ENCODE measurements at places on chromosomes 16 and 17. TPM values are rescaled to one million over a fixed set of nuclear protein-coding genes. Genes with fewer than 3 reads are reported as not detected.

The LGALS9B gene
- not detected for total RNA-seq

The CX3CL1 gene
- total RNA-seq, result not detected

The FZD2 gene
- not detected for total RNA-seq

The KCNG4 gene
- total RNA-seq, result not detected

- no peaks in the 10 kb centered on the region for H3K36me3 ChIP-seq
- no peak for DNase-seq
- H3K4me3 ChIP-seq, result no peak overlapping the region
- H3K4me1 ChIP-seq, result peaks cover 68% of the 10 kb centered on the region
These were observed 2.9 kb upstream of the BCL6B start for GRCh38 chr17:7019839-7020519.

DNA sequence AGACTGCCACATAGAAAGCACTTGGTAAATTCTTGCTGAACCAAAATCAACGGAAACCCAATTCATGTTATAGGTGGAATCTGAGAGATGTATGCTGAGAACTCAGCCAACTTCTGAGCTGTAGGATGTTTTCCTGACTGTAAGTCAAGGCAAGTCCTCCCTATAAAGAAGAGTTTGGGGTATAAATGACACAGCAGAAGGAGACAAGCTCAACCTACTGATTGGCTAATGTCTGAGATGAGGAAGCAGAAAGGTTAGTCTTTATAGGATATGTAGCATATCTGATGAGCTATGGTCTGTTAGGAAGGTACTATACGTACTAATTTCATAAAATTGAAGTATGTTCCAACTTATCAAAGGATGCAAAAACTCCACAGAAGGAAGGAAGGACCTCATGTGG lies 99.5 kb downstream of the XYLT1 start:
- H3K27ac ChIP-seq, result peak overlapping the region; percentile 93
- H3K4me3 ChIP-seq, result peak overlapping the region; percentile 83
- H3K27me3 ChIP-seq, result no peaks in the 10 kb centered on the region
- peaks cover 79% of the 10 kb centered on the region for H3K4me1 ChIP-seq
- peaks cover 5% of the 10 kb centered on the region for H3K36me3 ChIP-seq

- peaks cover 6% of the 10 kb centered on the region for H3K36me3 ChIP-seq
- H3K27ac ChIP-seq, result no peak overlapping the region
- no peak overlapping the region for H3K4me3 ChIP-seq
- H3K4me1 ChIP-seq, result no peaks in the 10 kb centered on the region
- no peaks in the 10 kb centered on the region for H3K27me3 ChIP-seq
These were observed 7.8 kb downstream of the NUDT16L1 start for GRCh38 chr16:4700997-4701743.

GRCh38 chr17:49000943-49001342 lies 3.8 kb downstream of the IGF2BP1 start:
- H3K27me3 ChIP-seq, result peaks cover 93% of the 10 kb centered on the region
- no peak for DNase-seq
- no peak overlapping the region for H3K27ac ChIP-seq
- peaks cover 18% of the 10 kb centered on the region for H3K4me1 ChIP-seq
- H3K4me3 ChIP-seq, result no peak overlapping the region

GRCh38 chr17:17078832-17079231 lies 36.6 kb downstream of the MPRIP start:
- no peak overlapping the region for H3K27ac ChIP-seq
- no peaks in the 10 kb centered on the region for H3K27me3 ChIP-seq
- peaks cover 31% of the 10 kb centered on the region for H3K4me1 ChIP-seq
- no peak for DNase-seq
- H3K36me3 ChIP-seq, result no peaks in the 10 kb centered on the region

DNA sequence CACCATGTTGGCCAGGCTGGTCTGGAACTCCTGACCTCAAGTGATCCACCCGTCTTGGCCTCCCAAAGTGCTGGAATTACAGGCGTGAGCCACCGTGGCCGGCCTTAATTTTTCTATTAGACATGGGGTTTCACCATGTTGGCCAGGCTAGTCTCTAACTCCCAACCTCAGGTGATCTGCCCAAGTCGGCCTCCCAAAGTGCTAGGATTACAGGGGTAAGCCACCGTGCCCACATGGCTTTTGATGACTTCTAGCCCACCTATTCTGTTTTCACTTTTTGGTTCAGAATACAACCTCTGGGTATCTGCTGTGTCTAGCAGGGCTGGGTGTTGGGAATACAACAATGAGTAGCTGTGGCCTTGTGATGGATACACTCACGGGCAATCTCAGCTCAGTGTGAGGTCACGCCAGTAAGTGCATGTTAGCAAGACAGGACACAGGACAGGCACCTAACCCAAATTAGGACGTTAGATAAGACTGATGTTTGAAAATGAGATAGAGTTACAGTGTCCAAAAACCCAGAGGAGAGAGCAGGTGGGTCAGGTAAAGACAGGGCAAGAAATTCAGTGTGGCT lies 14.1 kb upstream of the YWHAE start:
- H3K4me3 ChIP-seq, result no peak overlapping the region
- no peak overlapping the region for H3K27ac ChIP-seq
- no peak for DNase-seq
- no peaks in the 10 kb centered on the region for H3K27me3 ChIP-seq
- no peaks in the 10 kb centered on the region for H3K36me3 ChIP-seq

DNA sequence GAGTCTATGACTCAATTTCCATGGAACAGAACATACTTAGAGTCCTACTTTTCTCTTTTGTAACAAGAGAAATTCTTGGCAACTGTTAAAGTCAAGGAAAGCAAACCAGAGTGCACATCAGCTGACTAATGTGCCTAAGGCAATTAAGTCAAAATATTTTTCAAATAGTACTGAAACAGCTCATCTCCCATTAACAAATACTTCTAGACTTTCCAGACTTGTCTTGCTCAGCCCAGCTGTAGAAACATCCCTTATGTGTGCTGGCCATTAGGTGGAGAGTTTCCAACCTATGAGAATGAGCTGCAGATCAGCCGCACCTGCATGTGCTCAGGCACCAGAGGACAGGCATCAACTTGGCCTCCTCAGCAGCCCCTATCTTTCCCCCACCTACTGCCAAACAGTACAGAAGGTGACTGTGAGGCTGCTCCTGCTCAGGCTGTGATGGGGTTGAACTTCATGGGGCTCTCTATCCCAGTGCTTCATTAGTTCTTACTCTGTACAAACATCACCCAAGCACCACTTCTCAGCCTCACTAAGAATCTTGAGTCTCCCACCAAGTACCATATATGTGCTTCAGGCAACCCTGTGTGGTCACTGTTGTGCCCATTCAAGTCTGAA lies 32.2 kb downstream of the TEX2 start:
- DNase-seq, result no peak
- H3K27me3 ChIP-seq, result no peaks in the 10 kb centered on the region
- H3K27ac ChIP-seq, result no peak overlapping the region
- H3K4me1 ChIP-seq, result no peaks in the 10 kb centered on the region
- H3K36me3 ChIP-seq, result no peaks in the 10 kb centered on the region

DNA sequence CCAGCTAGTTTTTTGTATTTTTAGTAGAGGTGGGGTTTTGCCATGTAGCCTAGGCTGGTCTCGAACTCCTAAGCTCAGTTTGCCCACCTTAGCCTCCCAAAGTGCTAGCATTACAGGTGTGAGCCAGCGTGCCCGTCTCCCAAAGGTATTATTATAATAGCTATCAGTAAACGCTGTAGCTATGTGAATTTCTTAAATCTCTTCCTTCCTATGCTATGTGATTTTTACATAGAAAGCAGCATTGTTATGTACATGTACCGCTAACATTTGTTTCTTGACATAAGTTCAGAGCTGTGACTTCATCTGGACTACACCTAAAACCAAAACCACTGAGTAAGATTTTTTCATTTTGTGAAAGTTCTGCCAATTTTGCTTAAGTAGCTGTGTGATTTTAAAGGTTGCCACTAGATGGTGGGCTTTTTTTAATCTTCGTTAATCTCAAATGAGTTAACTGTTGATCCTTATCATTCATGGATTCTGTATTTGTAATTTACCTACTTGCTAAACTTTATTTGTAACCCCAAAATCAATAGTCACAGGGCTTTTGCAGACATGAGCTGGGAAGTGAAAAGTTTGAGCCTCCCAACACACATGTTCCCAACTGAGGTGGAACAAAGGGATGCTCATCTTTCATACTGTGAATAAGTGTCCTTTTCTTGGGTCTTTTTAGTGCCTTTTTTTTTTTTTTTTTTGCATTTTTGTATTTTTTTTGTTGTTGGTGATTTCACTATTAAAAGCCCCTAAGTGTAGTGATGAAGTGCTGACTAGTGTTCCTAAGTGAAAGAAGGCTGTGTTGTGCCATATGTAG lies 21.9 kb downstream of the PRKAR1A start:
- peaks cover 28% of the 10 kb centered on the region for H3K36me3 ChIP-seq
- H3K4me1 ChIP-seq, result peaks cover 9% of the 10 kb centered on the region
- no peaks in the 10 kb centered on the region for H3K27me3 ChIP-seq
- no peak for DNase-seq
- H3K4me3 ChIP-seq, result no peak overlapping the region

- H3K4me1 ChIP-seq, result peaks cover 19% of the 10 kb centered on the region
- no peaks in the 10 kb centered on the region for H3K27me3 ChIP-seq
These were observed 1.0 kb upstream of the CCNF start for GRCh38 chr16:2428051-2428783.

DNA sequence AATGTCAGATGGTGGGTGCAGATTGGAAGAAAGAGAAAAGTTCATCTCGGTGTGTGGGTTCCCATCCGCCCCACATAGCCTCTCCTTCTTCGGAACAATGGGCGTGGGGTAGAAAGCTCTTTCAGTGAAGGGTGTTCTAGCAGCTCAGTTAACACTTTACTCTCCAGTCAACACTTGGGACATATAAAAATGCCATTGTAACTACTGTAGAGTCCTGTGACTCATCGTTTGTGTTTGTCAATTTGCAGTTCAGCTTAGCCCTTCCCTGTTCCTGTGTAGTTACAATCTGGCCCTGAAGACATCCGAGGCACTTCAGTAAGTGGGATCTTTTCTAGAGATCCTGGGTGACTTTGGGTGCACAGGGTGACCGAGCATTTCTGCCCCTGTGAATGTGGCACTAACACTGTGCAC lies 11.5 kb upstream of the CLEC18C start:
- no peak overlapping the region for H3K4me3 ChIP-seq
- no peaks in the 10 kb centered on the region for H3K27me3 ChIP-seq
- peaks cover 7% of the 10 kb centered on the region for H3K36me3 ChIP-seq
- DNase-seq, result no peak
- no peaks in the 10 kb centered on the region for H3K4me1 ChIP-seq

GRCh38 chr17:29627951-29628350 lies 5.2 kb upstream of the CORO6 start:
- H3K36me3 ChIP-seq, result peaks cover 6% of the 10 kb centered on the region
- peak overlapping the region; percentile 54 for H3K27ac ChIP-seq
- H3K4me3 ChIP-seq, result no peak overlapping the region
- no peak for DNase-seq
- H3K27me3 ChIP-seq, result no peaks in the 10 kb centered on the region

DNA sequence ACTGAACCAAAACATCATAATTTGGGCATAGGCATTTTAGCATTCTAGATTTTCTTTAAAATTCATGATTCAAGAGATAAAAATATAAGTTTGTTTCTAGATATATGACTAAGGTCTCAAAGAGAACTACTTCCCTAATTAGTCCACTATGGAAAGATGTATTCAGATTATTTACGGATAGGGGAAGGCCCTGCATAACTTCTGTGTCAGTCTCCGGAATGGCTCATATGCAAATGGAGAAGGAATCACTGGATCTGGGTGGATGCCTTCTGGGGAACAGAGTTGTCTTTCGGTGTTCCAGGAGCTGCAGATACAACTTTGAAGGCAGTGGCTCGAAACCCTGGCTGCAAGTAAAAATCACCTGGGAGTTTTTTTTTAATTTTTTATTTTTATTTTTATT lies 17.1 kb upstream of the WFIKKN2 start:
- peaks cover 49% of the 10 kb centered on the region for H3K27me3 ChIP-seq
- no peak overlapping the region for H3K27ac ChIP-seq
- peaks cover 25% of the 10 kb centered on the region for H3K4me1 ChIP-seq
- DNase-seq, result no peak

GRCh38 chr17:17506893-17507464 lies 10.8 kb upstream of the RASD1 start:
- DNase-seq, result no peak
- peaks cover 4% of the 10 kb centered on the region for H3K4me1 ChIP-seq
- no peak overlapping the region for H3K4me3 ChIP-seq
- H3K27ac ChIP-seq, result no peak overlapping the region

- H3K4me3 ChIP-seq, result peak overlapping the region; percentile 80
- H3K36me3 ChIP-seq, result peaks cover 36% of the 10 kb centered on the region
- peaks cover 75% of the 10 kb centered on the region for H3K4me1 ChIP-seq
- peak; percentile 68 for DNase-seq
- H3K27me3 ChIP-seq, result no peaks in the 10 kb centered on the region
- peak overlapping the region; percentile 90 for H3K27ac ChIP-seq
These were observed 6.4 kb downstream of the PRKCB start for GRCh38 chr16:23842137-23842600.

DNA sequence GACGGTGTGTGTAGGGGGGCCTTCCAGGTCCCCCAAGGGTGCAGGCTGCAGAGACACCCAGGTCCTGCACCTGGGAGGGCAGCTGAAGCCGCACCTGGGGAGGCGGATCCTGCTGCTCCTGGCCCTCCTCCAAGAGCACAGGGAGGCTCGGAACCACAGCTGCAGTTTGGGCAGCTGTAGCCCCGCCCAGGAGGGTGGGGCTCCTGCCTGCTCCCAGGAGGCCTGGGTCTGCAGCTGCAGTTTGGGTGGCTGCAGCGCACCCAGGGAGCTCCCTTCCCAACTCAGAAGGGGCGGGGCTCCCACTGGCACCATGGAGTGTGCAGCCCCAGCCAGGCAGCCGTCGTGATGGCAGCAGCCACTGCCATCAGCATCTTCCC lies 69.4 kb upstream of the NKD1 start:
- H3K27me3 ChIP-seq, result peaks cover 28% of the 10 kb centered on the region
- H3K36me3 ChIP-seq, result no peaks in the 10 kb centered on the region
- no peaks in the 10 kb centered on the region for H3K4me1 ChIP-seq
- DNase-seq, result no peak
- no peak overlapping the region for H3K27ac ChIP-seq
- no peak overlapping the region for H3K4me3 ChIP-seq

- H3K4me1 ChIP-seq, result peaks cover 82% of the 10 kb centered on the region
- peak overlapping the region; percentile 69 for H3K4me3 ChIP-seq
- no peaks in the 10 kb centered on the region for H3K27me3 ChIP-seq
- peak; percentile 69 for DNase-seq
- peaks cover 40% of the 10 kb centered on the region for H3K36me3 ChIP-seq
These were observed 17.4 kb downstream of the IRF8 start for GRCh38 chr16:85916141-85916890.

DNA sequence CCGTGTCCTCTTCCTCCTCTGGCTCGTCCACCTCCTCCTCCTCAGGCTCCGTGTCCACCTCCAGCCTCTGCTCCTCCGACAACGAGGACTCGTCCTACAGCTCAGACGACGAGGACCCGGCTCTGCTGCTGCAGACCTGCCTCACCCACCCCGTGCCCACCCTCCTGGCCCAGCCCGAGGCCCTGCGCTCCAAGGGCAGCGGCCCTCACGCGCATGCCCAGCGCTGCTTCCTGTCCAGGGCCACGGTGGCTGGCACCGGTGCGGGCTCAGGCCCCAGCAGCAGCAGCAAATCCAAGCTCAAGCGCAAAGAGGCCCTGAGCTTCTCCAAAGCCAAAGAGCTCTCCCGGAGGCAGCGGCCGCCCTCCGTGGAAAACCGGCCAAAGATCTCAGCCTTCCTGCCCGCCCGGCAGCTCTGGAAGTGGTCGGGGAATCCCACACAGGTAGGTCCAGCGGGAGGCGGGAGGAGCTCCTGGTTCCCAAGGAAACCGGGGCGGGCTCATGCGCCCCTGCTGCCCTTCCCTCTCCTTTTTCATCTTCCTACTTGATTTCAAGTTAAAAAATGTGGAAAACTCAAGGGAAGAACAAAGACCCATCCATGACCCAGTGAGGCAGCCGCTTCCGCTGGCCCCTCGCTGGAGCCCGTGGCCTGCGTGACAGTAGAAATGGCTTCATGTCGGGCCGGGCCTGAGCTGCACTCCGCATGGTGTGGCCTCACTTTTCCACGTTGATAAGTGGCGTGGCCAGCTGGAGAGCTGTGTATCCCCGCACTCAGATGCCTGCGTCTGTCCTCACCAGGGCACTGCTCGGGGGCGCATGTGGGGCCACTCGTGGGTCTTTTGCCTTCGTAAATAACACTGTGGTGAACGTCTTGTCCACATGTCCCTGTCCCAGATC lies 50.7 kb downstream of the ACTG1 start:
- no peak overlapping the region for H3K27ac ChIP-seq
- H3K4me1 ChIP-seq, result peaks cover 2% of the 10 kb centered on the region
- no peaks in the 10 kb centered on the region for H3K27me3 ChIP-seq

Measured in natural killer cell treated with Interleukin-12 subunit alpha and Interleukin-12 subunit beta and Interleukin-15 and Interleukin-18, amount 100 ng/mL, for 72 hours (primary cell).